Activated CD8-positive, alpha-beta memory T cell treated with anti-CD3 and anti-CD28 coated beads for 4 hours (primary cell): ENCODE measurements at places on chromosomes 1 and 21.

- DNase-seq = no peak
Observed at GRCh38 chr1:97743129-97743528, 177.7 kb downstream of the DPYD start.

DNA sequence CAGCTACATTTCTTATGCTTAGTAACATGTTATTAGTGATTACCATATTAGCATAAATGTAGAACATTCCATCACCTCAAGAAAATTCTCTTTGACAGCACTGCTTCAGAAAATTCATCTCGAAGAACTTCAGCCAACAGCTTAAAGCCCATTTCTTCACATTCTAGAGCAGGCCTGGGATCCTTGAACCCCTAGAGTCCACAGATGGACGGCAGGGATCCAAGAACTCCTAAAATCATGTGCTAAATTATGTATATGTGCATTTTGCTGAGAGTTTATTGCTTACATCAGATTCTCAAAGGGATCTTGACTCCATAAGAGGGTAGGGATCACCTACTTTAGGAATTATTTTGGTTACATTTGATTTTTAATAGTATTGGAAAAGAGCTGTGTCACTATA is 76.2 kb upstream of the TEKT2 start:
- DNase-seq = no peak

GRCh38 chr1:159866905-159867663 is 4.6 kb upstream of the VSIG8 start:
- no peak for DNase-seq

GRCh38 chr1:54577612-54578011 is 29.6 kb downstream of the ACOT11 start:
- DNase-seq = no peak

GRCh38 chr21:41064334-41064791 is 103.6 kb upstream of the BACE2 start:
- no peak for DNase-seq

- DNase-seq = no peak
Observed at GRCh38 chr1:32989160-32990050, 24.8 kb upstream of the RNF19B start.

DNA sequence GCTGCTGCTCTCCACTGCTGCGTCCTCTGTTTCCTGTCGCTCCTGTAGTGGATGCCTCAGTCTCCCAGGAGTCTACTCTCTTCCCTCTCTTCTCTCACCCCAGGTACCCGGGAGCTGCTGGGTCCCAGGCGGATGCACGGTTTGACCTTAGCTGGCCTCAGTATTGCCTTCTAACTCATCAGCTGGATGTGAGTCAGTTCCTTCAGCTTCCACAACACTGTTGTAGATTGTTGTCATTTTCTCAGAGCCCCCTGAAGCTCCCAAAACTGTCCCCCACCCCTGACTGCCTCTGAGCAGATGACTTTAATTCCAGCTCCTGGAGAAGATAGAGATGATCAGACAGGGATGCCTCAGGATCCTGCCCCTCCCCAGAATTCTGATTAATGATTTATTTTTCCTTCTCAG is 7.2 kb downstream of the CNIH3 start:
- DNase-seq = no peak

DNA sequence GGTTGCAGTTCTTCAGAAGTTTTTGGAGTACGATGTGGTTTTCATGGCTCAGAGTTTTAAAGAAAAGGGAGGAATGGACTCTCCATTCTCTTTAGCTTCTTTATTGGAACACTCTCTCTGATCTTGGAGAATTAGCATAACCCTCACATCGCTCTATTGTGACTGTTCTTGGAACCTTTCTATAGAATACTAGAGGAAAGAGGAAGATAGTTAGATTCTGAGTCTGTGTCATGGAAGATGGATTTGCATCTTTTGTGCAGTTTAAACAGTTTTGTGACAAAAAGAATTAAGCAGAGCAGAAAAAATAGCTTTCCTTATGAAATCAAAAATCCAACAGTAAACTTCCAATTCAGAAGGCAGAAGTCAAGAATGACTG is 61.0 kb downstream of the KCNJ6 start:
- no peak for DNase-seq
